CD4-positive, alpha-beta T cell treated with Interleukin-21 for 1 hour (primary cell): ENCODE measurements at places on chromosomes 12 and 14.

DNA sequence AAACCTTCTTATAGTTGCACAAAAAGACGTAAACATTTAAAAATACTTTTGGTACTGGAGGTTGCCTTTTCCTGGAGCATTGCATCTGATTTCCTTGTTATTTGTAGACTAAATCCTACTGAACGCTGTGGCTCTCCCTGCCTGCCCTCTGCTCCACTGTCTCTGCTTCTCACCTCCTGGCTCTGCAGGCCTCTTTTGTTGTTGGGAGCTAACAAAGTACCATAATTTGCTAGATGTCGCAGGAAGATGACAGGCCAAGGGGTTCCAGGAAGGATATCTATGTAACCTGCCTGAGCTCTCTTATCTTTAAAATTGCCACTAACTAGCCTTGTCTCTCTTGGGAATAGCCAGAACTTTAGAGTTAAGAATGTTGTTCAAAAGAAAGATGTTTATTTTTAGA is 21.4 kb downstream of the SYNE2 start:
- DNase-seq, result no peak

DNA sequence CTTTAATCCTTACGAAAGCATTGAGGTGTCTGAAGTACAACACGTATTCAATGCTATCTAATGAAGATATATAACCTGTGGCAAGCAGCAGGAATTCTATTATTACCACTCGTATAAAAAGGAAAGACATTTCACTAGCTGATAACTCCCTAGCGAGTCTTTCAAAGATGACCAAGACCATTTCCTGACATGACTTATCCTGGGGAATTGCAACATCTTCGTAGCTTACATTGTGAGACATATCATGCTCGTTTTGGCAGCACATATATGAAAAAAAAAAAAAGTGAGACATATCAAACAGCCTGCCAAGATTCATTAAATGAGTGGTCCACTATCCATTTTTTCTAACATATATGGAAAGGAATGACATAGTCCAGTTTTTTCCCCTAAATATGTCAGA is 337.0 kb downstream of the FSCB start:
- DNase-seq, result no peak

- DNase-seq, result no peak
These were observed 17.6 kb upstream of the EID3 start for GRCh38 chr12:104285740-104286515.

GRCh38 chr12:53427905-53428594 is 4.4 kb downstream of the AMHR2 start:
- no peak for DNase-seq
